ENCODE measurements at places on chromosomes 6 and 20. TPM values are rescaled to one million over a fixed set of nuclear protein-coding genes. Genes with fewer than 3 reads are reported as not detected.

GRCh38 chr6:154157706-154158105 lies 118.7 kb downstream of the OPRM1 start:
- no peak for DNase-seq

- no peak for DNase-seq
Measured at GRCh38 chr6:744666-745353, 51.9 kb upstream of the EXOC2 start.

- peak; percentile 37 for DNase-seq
Measured at GRCh38 chr20:5996765-5997164, 46.3 kb downstream of the MCM8 start.

BANF2 gene
- not detected for total RNA-seq

HACE1 gene
- 12.5 TPM for total RNA-seq

DAAM2 gene
- not detected for total RNA-seq

DNA sequence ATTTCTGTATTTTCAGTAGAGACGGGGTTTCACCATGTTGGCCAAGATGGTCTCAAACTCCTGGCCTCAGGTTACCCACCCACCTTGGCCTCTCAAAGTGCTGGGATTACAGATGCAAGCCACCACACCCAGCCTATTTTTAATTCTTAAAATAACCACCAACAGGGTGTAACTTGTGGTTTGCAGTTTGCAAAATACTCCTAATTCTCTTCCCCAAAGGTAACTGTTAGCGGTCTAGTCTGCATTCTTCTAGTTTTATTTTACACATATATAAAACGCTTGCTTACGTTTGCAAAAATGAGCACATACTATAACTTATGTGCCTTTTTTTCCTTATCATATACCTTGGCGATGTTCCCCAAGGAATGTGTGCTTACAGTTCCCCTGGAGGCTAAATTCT lies 25.6 kb upstream of the CHMP4B start:
- no peak for DNase-seq

- DNase-seq, result no peak
Measured at GRCh38 chr20:63556873-63557478, 3.0 kb downstream of the FNDC11 start.

DNA sequence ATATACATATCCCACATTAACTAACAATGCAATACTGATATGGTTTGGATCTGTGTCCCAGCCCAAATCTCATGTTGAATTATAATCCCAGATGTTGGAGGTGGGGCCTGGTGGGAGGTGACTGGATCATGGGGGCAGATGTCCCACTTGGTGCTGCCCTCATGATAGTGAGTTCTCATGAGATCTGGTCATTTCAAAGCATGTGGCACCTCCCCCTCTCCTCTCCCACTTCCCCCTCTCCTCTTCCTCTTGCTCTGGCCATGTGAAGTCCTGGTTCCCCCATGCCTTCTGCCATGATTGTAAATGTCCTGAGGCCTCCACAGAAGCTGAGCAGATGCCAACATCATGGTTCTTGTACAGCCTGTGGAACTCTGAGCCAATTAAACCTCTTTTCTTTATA lies 71.2 kb downstream of the FYN start:
- DNase-seq, result no peak

KIAA0408 gene
- 4.2 TPM for total RNA-seq

- DNase-seq, result no peak
Measured at GRCh38 chr6:33757906-33758305, 11.2 kb upstream of the IP6K3 start.

AP5S1 gene
- 13.5 TPM for total RNA-seq

SLC24A3 gene
- 0.12 TPM for total RNA-seq

NKAIN4 gene
- total RNA-seq, result not detected

DNA sequence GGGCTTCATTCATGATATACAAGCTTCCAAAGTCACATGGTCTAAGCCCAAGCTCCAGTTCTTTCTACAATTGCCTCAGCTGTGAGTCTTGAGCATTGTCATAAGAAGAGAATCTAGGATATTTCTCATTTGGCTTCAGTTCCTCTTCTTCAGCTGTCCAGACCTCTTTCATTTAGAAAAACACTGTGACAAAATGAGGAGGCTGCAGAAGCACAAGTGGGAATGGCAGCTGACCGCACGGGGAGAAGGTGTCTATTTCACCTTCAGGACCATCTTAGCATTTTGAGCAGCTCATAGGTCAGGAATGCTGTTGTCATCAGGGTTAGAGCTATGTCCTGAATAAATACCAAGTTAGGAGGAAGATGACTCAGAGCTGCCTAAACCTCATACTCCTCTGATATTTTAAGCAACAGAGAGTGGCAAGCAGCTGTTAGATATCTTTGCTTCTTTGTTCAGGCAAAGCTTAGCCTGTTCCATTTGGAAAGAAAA lies 390.1 kb upstream of the CITED2 start:
- no peak for DNase-seq

DNA sequence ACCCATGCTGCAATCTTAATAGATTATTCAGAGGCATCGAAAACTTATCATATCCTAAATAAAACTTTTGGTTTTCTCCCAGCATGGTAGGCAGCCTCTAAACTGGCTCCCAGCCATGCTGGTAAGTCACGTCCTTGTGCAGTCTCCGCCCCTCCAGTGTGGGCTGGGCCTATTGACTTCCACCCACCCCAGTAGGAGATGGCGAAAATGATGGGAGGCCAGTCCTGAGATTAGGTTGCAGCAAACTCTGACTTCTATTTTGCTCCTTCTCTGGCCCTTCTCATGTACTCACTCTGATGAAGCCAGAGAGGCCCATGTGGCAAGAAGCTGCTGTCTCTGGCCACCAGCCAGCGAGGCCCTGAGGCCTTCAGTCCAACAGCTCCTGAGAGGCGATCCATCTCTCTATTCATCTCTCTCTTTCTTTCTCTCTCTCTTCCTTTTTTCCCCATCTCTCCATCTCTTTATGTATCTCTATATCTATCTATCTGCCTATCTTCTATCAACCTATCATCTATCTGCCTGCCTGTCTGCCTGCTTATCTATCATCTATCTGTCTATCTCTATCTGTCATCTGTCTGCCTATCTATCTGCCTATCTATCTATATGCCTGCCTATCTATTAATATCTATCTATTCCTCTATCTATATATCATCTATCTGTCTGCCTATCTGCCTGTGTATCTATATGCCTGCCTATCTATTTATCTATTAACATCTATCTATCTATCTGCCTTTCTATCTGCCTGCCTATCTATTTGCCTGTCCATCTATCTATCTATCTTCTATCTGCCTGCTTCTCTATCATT lies 52.7 kb upstream of the STX16 start:
- no peak for DNase-seq

ECT2L gene
- total RNA-seq, result not detected

MYT1 gene
- not detected for total RNA-seq
